ENCODE measurements at places on chromosomes 7 and 10.

GRCh38 chr10:72009425-72010081 lies 45.4 kb downstream of the CHST3 start:
- peak; percentile 99 for DNase-seq

DNA sequence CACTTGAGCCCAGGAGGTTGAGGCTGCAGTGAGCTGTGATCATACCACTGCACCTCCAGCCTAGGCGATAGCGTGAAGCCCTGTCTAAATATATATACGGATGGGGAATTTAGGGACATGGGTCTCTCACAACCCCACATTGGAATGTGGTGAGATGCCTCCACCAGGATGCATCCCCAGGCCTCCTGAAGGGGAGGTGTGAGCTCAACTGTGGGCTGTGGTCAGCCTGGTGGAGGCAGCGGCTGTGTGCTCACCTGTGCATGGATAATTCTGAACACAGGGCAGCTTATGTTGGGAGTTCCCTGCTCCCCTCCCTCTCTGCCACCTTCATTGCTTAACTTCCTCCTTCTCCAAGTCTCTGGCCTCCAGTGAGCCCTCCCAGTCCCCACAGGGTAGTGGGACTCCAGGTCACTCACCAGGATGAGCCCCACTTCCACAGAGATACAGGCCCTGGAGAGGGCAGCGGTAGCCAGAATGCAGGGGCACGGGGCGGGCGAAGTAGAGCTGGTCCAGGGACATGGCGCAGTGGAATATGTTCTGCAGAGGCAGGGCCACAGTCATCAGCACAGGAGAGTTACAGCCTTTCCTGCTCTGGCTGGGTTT lies 30.4 kb downstream of the PYROXD2 start:
- no peak for DNase-seq

GRCh38 chr10:124152139-124153022 lies 59.0 kb upstream of the CHST15 start:
- DNase-seq: no peak

- DNase-seq: peak; percentile 92
Measured at GRCh38 chr7:34260279-34260678, 354.9 kb downstream of the BMPER start.

DNA sequence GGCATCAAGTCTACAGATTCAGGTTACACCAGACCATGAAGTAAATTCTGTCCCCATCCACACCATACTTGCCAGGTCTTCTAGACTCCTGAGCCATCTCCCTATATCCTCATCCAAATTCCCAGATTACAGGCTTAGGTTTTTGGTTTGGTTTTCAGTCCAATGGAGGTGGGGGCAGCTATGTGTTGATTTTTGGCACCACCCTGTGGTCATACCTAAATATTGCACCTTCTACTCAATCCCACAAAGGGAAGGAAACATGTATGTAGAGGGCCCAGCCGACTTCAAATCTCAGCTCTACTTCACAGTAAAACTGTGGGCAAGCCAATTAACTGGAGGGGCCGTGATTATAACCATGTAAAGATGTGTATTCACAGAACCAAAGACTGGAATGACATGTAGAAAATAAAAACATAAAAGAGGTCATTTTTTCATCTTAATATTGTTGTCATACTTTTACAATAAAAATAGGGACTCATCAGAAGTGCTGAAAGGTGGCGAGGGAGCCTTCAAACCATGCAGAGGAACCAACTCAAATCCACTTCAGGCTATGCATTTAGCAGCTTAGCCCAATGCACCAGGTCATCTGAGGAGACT lies 19.8 kb downstream of the ERCC6 start:
- DNase-seq: peak; percentile 6

- peak; percentile 63 for DNase-seq
Measured at GRCh38 chr7:1192171-1192676, 32.2 kb upstream of the ZFAND2A start.

GRCh38 chr10:47383261-47384147 lies 589 bp downstream of the ZNF488 start:
- DNase-seq: no peak

DNA sequence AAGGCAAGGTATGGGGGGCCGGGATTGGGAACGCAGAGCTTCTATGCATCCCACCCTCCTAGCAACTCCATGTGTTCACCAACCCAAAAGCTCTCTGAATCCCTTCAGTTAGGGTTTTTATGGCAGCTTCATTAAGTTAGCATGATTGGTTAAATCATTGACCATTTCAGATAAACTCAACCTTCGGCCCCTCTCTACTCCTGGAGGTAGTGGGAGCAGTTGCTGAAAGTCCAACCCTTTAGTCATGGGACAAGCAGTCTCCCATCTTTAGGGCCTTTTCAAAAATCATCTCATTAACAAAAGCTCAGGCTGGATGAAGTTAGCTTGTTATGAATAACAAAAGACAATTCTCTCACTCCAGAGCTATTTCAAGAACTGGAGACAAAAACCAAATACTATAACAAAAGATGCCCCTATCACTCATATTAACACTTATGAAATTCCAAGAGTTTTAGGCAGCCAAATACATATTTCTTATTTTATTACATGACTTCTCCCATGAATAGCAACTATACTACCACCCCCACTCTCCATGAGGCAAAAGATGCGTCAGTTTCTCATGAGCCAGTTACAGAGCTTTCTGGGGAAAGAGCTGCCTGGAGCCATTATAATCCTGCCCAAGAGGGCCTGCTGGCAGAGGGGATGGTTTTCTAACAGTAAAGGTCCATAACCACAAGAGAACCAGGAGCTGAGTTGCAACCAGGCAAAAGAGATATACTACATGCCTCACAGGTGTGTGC lies 44.6 kb downstream of the SLC16A12 start:
- no peak for DNase-seq

GRCh38 chr10:105070249-105070648 lies 429.2 kb downstream of the SORCS3 start:
- no peak for DNase-seq

Measured in skeletal muscle cell (primary cell).